H9 (cell line): ENCODE measurements at places on chromosomes 5 and 9. TPM values are rescaled to one million over a fixed set of nuclear protein-coding genes. Genes with fewer than 3 reads are reported as not detected.
A peak's percentile ranks its signal among the peaks of the same experiment; 100 is the strongest.

CLIC3 gene
- total RNA-seq = 0.29 and 0.31 TPM in 2 replicates

ARHGEF37 gene
- total RNA-seq = 0.39 and 0.42 TPM in 2 replicates

FOXD4L4 gene
- 0.26 TPM in 1 of 2 replicates, not detected in the other for total RNA-seq

- no peak for DNase-seq
Measured at GRCh38 chr5:153718713-153719112, 228.2 kb downstream of the GRIA1 start.

DNA sequence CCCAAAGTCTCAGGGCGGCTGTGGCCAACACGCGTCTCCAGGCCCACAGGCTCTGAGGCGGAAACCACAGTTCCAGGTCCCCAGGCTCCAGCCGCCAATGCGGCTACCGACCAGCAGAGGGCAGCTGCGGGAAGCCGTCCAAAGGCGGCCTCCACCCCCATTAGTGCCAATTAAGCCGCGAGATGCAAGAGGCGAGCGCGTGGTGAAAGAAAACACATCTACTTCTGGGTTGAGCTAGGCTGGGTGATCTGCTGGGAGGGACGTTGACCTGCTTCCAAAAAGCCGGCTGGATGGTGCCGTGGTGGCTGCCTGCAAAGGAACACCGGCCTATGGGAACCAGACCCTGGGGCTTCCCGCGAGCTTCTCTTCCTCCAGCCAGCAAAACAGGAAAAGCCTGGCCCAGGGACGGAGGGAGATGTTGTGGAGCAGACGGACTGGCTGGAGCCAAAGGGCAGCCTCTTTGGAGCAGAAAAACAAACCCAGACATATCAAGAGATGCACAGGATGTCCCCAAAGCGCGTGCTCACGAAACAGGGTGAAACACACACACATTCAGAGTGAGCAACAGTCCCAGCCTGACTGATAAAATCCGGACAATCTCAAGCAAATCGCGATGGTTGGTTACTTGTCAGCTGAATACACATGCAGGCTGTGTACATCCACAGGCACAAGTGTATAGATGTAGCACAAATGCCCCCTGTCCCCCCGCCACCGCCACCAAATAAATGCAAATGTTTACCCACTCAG is 187.1 kb upstream of the BRINP1 start:
- peak; percentile 88 for DNase-seq

GRCh38 chr9:119003201-119003611 is 366.0 kb downstream of the BRINP1 start:
- DNase-seq = no peak

DNA sequence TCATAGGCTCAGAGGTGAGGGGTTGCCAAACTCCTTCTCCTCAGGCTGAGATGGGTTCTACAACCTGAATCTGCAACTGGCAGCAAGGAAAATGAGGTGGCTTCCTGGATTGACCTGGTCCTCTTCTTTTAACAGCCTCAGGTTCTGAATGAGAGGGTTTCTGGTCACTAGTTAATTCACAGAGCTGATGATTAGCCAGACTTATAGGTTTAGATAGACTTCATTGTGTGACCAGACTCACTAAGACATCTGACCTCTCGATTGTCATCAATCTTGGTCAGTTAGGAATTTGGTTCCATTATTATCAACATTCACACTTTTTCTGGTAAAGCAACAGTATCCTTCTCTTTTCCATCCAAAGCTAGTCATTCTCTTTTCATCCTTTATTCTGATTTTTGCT is 257.9 kb downstream of the PAPPA start:
- no peak for DNase-seq

DNA sequence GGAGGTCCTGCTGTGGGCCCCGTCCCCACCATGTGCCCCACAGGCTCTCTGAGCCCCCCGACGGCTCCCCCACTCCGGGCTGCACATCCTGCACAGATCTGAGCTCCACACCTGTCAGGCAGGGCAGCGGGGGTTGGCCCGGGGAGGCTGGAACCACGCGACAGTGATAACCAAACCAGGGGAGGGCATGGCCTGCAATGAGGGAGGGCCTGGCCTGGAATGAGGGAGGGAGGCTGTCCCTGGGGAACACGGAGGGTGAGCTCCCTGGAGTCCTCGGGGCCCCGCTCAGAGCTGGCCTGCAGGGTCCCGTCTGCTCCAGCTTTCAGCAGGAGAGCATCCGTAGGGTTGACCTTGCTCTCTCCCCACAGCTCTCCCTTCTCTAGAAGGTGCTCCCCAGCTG is 30.5 kb downstream of the SLC9A3 start:
- DNase-seq = no peak

DNA sequence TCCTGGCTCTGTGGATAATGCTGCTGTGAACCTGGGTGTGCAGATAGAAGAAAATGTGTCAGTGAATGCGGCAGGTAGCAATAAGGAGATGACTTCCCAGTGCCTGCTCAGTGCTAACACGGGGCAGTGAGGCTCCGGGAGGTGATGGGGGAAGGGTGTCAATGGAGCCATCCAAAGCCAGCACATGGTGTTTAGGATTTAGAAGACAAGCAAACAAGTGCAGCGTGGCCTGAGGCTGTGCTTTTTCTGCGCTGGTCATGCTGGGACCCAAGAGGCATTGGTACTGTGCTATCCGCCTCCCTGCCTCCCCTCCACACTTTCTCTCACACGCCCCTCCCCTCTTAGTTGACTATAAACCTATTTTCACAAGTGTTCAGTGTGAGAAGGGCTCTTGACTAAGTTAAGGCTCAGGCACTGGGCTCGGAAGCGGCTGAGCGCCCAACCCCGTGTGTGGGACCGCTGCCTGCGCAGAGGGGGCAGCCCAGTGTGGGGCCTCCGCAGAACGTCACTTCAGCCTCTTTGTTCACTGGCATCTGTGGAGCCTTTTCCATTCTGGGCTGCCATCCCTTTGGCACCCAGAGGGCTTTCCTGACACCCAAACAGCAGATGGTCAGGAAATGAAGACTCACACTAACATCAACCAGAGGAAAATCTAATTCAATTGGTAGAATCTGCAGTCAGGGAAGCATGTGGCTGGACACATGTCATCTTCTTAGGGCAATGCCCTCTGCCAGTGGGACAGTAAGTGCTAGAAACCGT is 21.8 kb upstream of the NINJ1 start:
- no peak for DNase-seq

GRCh38 chr5:79346420-79346824 is 110.5 kb downstream of the JMY start:
- no peak for DNase-seq
